ENCODE measurements at places on chromosomes 4 and X.

GRCh38 chr4:139581096-139581495, 25.1 kb upstream of the SETD7 start:
- no peak for DNase-seq

- peak; percentile 88 for DNase-seq
Observed at GRCh38 chrX:150898343-150899190, at the start of gene CD99L2. CD99L2 (minus strand) TSS chrX:150898668; CDS start chrX:150898588, 80 bp downstream.

DNA sequence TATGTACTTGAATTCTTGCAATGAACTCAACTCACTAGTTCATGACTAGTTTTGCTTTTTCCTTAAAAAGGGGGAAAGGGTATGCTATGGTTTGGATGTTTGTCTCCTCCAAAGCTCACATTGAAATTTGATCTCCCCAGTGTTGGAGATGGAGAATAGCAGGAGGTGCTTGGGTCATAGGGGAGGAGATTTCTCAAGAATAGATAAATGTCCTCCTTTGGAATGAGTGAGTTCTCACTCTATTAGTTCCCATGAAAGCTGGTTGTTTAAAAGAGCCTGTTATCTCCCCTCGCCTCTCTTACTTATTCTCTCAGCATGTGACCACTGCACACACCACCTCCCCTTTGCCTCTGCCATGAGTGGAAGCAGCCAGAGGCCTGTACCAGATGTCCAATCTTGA, 109.4 kb upstream of the INTU start:
- DNase-seq = no peak

DNA sequence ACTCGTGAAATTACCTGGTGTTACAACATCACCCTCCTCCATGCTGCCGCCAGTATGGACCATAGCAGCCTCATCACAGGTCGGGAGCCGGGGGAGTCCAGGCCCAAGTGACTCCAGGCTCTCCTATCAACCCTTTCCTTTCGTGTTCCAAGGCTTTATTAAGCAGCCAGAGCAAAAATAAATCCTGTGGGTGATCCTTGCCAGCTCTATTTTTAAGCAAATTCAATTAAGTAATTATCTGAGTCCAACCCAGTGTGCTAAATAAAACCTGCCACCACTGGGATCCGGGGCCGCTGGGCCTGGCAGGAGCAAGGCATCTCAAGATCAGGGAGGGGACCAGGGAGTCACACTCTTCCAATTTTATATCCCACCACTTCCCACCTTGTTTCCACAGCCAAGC, 80.7 kb upstream of the PRPS1 start:
- DNase-seq = no peak

DNA sequence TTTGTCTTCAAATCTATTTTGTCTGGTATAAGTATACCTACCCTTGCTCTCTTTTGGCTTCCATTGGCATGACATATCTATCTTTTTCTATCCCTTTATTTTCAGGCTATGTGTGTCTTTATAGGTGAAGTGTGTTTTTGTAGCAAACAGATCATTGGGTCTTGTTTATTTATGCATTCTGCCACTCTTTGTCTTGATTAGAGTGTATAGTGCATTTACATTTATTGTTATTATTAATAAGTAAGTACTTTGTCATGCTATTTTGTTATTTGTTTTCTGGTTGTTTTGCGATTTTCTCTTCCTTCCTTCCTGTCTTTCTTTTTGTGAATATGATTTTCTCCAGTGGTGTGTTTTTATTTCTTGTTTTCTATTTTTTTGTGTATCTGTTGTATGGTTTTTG, 188.6 kb downstream of the GLUD2 start:
- DNase-seq = no peak

DNA sequence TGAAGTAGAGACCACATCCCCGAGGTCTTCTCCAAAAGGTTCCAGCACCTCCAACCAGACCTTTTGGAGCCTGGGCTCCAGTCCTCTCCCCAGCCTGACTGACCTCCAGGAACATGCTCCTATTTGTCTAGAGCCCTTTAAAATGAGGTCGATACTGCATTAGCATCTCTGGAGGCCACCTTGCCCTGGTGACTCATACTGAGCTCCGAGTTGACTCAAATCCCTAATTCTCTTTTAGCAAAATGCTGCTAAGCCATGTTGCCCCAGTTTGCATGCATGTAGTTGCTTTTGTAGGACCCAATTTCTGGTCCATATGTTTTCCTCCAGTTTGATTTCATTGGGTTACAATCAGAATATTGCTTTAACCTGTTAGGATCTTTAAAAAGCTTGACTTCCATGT, 43.5 kb upstream of the CITED1 start:
- no peak for DNase-seq

- no peak for DNase-seq
Observed at GRCh38 chr4:148006001-148006400, 274.1 kb downstream of the ARHGAP10 start.

GRCh38 chr4:127534041-127534825, 98.5 kb upstream of the INTU start:
- no peak for DNase-seq

DNA sequence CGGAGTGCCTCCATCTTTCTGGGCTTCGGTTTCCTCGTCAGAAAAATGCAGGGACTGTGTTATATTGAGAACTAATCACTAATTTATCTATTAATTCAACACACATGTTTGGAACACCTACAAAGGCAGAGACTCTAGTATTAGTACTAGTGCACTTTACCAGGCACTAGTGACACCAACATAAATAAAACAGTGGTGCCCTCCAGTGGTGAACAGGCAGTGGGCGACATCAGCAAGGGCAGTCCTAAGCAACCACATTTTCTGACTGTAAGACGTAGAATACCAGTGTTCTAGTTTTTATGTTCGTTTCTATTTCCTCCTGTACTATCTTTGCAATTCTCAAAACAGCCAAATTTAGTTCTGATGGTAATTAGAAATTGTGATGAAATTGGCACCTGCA, 69.1 kb upstream of the UCP1 start:
- DNase-seq = no peak

GRCh38 chr4:22514481-22514880, 1.4 kb downstream of the ADGRA3 start:
- DNase-seq = no peak

- peak; percentile 28 for DNase-seq
Observed at GRCh38 chr4:15004739-15005301, 2.5 kb downstream of the CPEB2 start.

DNA sequence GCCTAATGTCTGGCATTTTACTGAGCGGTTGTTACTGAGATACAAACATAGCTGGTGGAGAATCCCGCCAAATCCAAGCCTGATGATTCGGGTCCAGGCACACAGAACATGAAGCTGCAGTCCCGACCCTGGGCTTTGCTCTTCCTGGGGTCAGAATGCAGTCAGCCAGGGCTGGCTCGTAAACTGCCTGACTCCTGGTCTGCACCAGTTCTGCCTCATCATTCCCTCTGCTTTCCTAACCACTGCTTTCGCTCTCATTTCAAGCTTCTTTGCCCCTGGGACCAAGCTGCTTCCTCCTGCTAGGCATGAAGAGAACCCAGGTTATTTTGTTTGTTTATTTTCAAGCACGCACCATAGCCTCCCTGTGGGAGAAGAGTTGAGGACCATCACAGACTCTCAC, 39.3 kb downstream of the GATB start:
- no peak for DNase-seq

DNA sequence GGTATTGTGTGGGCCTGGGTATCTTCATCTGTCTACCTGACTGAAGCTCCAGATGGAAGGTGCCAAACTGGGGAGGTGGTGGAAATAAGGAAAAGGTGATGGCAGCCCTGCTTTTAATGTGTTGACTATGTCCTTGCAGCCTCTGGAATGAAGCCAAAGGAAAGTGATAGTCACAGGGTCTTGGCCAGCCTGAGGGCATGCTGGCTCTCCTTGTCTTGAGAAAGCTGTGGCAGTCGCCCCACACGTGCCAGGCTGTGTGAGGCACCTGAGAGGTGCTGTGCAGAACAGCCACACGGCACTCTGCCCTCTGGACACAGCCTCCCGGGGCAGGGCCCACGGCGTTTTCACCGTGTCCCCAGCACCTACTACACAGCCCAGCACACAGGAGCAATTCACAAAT, 77.6 kb downstream of the NAT8L start:
- no peak for DNase-seq

Measured in activated CD8-positive, alpha-beta memory T cell treated with anti-CD3 and anti-CD28 coated beads, Interleukin-2, amount 50 U/mL, for 4 hours (primary cell).